ENCODE measurements at places on chromosomes 1 and 21. TPM values are rescaled to one million over a fixed set of nuclear protein-coding genes. Genes with fewer than 3 reads are reported as not detected.

PGLYRP3 gene
- total RNA-seq = not detected

DNA sequence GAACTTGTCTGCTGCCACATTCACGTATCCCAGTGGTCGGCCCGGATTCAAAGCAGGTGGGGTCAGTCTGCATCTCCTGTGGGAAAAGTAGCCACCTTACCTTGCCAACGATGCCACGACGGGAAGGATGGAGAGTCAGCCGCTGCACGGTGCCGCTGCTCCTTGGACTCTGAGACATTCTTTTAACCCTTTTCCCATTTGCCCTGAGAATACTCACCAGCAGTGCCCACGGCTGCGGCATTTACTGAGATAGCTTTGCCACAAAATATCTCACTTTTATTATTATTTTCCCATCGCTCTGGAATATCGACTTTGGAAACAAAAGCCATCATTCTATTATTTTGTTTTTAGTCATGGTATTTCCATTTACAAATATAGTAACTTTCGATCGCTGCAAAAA, 15.3 kb upstream of the TTC34 start:
- no peak for DNase-seq

FAM78B gene
- 1.6 TPM for total RNA-seq

- peak; percentile 31 for DNase-seq
Observed at GRCh38 chr1:85464497-85465098, 361 bp downstream of the DDAH1 start.

DNA sequence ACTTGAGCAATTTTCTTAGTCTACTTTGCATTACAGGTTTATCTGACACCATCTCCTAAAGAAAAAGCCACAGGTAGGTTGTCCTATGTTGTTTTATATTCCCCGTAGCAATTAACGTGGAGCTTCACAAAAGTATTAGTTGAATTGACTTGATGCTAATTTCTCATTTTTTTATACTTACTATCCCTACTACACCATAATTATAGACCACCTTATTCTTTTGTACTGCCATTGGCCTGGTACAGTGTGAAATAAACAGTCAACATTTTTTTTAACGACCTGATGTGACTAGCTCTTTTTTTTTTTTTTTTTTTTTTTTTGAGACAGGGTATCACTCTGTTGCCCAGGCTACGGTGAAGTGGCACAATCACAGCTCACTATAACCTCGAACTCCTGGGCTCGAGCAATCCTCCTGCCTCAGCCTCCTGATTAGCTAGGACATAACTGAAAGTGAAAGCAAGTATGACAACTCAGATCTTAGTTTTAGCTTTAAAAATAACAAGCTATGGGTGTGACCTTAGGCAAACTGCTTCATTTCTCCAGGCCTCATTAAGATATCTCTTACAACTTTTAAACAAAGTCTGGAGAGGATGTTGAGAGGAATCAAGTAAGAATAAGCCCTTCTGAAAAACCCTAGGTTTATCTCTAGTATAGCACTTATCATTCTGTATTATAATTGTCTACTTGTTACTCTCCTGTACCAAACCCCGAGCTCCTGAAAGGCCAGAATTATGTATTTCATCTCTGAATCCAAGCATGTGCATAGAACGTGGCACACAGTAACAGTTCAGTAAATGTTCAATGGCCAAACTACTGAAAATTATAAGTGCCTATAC, 49.5 kb downstream of the LUZP1 start:
- DNase-seq = no peak

DNA sequence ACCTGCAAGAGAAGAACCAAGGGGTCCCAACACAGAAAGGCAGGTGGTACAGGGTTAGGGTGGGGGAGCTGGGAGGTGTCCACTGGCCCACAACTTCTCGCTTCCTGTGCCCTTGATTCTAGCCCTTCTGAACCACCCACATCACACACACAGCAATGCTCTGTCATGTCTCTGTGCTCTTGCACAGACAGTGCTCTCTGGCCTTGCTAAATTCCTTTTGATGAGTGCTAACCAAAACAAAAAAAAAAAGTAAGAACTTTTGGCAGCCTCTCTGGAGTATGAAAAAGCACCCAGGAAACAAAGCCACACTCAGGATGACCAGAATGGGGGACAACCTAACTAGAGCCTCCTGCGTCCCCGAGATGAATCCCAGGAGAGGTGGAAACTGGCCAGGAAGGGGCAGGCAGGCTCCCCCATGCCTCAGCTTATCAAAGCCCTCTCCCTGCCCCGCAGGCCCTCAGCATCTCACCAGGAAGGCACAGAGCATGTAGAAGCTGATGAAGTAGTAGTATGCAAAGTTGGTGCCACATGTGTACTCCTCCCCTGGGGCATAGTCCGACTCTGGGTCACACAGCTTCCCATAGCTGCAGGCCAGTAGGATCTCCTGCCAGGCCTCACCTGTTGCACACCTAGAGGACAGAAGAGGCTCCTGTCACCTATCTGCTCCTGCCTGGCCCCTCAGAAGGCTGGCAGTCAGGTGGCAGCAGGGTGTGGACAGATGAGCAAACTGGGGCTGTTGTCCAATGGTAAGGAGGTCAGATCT, 27.2 kb upstream of the KIF21B start:
- DNase-seq = no peak

- DNase-seq = no peak
Observed at GRCh38 chr1:233015965-233016364, 65.6 kb downstream of the NTPCR start.

ESRRG gene
- 0.02 TPM for total RNA-seq

RYR2 gene
- total RNA-seq = 2.3 TPM

ERICH3 gene
- not detected for total RNA-seq

GRCh38 chr1:83641206-83641658, 357.7 kb downstream of the TTLL7 start:
- DNase-seq = peak; percentile 32

DNA sequence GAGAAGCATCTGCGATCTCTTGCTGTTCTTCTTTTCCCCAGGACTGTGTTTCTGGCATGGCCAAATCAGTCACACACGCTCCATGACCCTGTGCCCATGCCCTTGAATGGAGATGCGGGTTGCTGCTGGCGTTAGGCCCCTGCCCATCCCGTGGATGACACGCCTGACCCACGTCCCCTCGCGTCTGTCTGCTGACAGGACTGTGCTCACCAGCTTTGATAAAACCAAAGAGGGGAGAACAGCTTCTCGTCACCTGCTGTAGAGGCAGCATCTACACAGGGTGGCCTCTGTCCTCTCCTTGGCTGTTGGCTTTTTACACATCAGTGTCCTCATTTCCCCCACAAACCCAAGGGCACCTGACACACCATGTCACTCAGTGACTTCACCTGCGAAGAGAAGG, 6.9 kb downstream of the MT1HL1 start:
- no peak for DNase-seq

DNA sequence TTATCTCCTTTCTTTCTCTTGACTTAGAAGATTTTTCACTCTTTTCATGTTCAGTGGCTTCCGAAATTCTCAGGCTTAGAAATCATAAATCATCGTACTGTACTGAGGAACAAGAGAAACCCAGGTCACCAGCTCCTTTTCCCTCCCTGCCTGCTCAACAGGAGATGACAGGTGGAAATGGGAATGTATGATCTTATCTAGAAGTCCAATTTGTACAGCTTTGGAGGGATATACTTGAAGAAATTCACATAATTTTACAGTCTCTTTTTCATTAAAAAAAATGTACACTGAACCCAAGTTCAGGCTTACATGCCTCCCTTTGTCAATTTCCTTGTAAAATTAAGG, 11.7 kb downstream of the EVA1C start:
- no peak for DNase-seq

DNA sequence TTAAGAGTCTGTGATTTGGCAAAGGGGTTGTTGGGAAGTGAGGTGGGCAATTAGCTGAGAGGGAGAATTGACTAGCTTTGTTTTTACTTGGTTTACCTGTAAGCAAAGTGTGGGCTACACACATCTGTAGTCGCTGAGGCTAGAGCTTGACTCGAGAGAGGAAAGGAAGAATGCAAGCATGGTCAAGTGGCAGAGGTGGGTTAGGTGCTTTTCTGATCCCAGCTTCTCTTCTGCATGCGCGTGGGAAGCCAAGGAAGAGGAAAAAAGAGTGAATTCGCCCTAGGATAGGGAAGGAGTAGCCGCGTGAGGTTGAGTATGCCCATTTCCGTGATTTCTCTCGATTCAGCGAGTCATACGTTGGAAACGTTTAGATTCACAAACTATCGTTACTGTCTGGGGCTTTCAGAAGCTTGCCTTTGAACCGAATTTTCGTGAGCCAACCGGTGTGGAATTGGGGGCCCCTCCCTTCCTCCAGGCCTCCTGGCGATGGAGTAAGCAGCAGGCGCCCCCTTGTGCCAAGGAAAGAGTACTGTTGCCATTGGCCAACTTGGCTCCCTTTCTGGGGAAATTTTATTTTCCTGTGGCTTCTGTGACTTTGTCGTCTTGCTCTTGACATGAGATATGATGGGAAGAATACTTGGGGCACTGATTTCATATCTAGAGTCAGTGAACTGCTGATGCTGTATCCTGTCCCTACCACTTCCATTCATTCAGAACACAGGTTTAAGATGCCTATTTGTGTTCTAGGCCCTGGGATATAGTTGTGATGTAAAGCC, 1.3 kb downstream of the PIGV start:
- peak; percentile 64 for DNase-seq

GRCh38 chr1:37177230-37177864, 143.0 kb upstream of the GRIK3 start:
- DNase-seq = peak; percentile 10

DNA sequence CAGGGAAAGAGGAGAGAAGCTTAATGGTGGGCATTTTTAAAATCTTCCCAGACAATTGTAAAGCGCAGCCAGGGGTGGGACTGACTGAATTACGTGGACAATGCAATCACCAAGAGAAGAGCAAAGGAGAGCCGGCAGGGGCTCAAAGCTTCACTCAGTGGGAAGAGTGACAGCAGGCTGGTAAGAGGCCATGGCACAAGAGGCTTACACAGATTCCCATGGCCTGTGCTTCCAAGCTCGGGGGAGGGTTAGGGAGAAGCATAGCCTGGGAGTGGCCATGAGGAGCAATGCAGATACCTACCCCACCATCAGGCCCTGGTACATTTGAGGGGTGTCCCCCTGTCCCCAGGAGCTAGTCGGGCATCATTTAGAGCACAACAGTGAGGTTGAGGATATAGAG, 27.1 kb upstream of the SEC16B start:
- no peak for DNase-seq

HSF2BP gene
- 9.1 TPM for total RNA-seq

- no peak for DNase-seq
Observed at GRCh38 chr1:86640161-86640670, 64.2 kb upstream of the SH3GLB1 start.

DNA sequence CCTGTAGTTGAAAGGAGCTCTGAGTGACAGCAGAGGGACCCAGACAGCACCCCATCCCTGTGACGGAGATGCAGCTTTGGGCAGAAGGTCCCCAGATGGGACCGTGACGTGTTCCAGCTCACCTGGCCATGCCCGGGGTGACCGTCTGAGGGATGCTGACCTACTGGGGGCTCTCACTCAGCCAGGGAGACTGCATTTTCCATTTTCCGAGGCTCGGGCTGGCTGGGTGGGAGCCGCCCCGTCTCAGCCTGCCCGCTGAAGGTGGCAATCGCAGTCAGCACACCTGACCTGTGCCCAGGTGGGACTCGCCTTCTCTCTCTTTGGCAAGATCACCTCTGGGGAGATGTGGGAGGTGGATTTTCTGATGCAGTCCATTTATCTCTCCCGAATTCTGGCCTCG, 127.2 kb downstream of the AJAP1 start:
- no peak for DNase-seq

PCP4L1 gene
- not detected for total RNA-seq

- DNase-seq = no peak
Observed at GRCh38 chr21:20949884-20950283, 48.3 kb upstream of the NCAM2 start.

DNA sequence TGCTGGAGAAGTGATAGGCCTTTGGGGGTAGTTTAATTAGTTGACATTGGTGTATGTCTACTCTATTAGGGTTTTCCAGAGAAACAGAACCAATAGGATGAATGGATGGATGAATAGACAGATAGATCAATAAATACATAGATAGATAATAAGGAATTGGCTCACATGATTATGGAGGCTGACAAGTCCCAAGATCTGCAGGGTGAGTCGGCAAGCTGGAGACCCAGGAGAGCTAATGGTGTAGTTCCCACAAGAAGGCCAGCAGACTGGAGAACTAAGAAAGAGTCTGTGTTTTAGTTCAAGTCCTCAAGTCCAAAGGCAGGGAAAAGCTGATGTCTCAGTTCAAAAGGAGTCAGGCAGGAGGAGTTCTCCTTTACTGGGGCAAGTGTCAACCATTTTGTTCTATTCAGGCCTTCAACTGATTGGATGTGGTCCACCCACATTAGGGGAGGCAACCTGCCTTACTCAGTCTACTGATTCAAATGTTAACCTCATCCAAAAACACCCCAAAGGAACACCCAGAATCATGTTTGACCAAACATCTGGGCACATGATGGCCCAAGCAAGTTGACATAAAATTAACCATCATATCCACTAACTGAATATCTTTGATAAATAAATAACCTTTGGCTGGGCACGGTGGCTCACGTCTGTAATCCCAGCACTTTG, 4.5 kb upstream of the SDE2 start:
- DNase-seq = no peak

GRCh38 chr1:170537798-170538503, 6.0 kb downstream of the GORAB start:
- DNase-seq = no peak

L1TD1 gene
- total RNA-seq = not detected

- peak; percentile 25 for DNase-seq
Observed at GRCh38 chr1:45840704-45841103, 37.3 kb downstream of the MAST2 start.

CFHR5 gene
- total RNA-seq = not detected

DNA sequence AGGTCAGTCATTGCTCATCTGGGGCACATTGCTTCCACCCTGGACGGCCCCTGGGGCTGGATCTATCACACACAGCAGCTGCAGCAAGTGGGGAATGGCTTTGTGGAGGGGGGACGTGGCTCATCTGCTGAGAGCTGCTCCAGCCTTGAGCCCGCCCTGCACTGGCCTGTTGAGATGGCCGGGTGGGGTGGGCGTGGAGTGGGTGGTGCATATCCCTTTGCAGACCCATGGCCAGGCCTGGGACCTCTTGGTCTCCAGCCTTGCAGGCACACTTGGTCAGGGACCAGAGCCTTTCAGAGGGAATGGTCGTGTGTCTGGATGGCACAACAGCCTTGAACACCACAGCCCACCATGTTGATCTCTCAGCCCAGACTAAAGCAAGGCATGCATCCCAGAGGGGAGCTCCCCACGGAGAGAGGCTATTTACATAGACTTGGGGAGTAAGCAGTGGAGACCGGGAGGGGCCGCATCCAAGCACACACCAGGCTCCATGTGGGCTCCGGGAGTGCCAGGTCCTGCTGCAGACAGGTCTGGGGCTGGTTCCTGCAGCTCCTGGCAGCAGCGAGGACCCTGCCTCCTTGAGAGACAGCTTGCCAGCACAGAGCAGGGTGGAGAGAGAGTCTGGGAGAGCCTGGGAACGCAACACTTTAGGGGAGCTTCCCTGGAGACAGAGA, 52.8 kb upstream of the SELENON start:
- no peak for DNase-seq

GRCh38 chr1:43452789-43453441, 816 bp downstream of the HYI start:
- no peak for DNase-seq

TCP10L gene
- not detected for total RNA-seq

GRCh38 chr1:59165353-59165752, 131.5 kb upstream of the FGGY start:
- DNase-seq = no peak

- no peak for DNase-seq
Observed at GRCh38 chr1:53730224-53730865, 8.6 kb downstream of the GLIS1 start.

GRCh38 chr1:92840600-92840999, 8.8 kb downstream of the RPL5 start:
- no peak for DNase-seq

- no peak for DNase-seq
Observed at GRCh38 chr1:31937300-31938183, 626 bp downstream of the PTP4A2 start.

- DNase-seq = no peak
Observed at GRCh38 chr1:41420860-41421259, 59.6 kb downstream of the FOXO6 start.

Data from A172 (cell line).